ENCODE measurements at places on chromosomes 16 and 17.

- no peak for DNase-seq
Observed at GRCh38 chr17:10052106-10052813, 146.1 kb downstream of the GAS7 start.

GRCh38 chr17:57902117-57902799, 52.4 kb upstream of the MRPS23 start:
- no peak for DNase-seq

GRCh38 chr17:27788919-27789318, 11.4 kb downstream of the NOS2 start:
- DNase-seq, result no peak

DNA sequence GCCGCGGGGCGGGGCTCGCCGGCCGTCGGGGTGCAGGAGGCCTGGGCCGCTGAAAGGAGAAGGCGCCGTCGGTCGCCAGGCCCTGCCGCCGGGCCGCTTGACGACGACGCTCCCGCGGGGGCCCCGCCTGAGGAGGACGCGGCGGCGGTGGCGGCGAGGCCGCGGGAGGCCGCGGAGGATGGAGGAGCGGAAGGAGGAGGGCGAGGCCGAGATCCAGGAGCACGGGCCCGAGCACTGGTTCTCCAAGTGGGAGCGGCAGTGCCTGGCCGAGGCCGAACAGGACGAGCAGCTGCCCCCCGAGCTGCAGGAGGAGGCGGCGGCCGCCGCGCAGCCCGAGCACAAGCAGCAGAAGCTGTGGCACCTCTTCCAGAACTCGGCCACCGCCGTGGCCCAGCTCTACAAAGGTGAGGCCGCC, 430 bp downstream of the HAPSTR1 start:
- no peak for DNase-seq

DNA sequence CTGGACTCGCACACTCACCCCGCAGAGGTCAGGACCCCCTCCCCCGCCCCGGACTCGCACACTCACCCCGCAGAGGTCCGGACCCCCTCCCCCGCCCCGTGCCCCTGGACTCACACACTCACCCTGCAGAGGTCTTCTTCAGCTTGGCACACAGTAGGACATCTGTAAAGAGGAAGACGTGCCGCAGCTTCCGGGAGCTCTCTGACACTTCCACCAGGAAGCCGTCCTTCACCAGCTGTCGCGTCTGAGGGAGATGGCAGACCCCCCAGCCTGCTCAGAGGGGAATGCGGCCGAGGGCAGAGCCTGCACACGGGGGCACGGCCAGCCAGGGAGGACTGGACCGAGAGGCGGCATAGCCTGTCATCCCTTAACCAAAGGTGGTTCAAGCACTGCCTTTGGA, 72.9 kb downstream of the TIMM22 start:
- no peak for DNase-seq

DNA sequence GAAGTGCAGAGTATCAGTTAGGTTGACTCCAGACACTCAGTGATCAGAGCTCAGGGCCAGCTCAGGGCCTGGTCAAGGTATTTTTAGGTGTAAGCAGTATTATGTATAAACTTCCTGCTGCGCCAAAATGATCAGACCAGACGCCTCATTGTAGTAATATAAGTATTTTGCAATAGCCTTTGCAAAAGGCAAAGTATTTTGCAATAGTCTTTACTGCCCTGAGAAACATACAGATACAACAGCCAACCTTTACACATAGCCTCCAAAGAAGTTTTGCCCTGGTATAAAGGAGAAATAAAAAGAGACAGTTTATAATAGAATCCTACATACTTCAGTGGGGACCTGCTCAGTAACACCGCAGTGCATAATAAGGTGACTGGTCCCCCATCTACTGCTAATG, 333.0 kb upstream of the EEF2KMT start:
- DNase-seq, result no peak

DNA sequence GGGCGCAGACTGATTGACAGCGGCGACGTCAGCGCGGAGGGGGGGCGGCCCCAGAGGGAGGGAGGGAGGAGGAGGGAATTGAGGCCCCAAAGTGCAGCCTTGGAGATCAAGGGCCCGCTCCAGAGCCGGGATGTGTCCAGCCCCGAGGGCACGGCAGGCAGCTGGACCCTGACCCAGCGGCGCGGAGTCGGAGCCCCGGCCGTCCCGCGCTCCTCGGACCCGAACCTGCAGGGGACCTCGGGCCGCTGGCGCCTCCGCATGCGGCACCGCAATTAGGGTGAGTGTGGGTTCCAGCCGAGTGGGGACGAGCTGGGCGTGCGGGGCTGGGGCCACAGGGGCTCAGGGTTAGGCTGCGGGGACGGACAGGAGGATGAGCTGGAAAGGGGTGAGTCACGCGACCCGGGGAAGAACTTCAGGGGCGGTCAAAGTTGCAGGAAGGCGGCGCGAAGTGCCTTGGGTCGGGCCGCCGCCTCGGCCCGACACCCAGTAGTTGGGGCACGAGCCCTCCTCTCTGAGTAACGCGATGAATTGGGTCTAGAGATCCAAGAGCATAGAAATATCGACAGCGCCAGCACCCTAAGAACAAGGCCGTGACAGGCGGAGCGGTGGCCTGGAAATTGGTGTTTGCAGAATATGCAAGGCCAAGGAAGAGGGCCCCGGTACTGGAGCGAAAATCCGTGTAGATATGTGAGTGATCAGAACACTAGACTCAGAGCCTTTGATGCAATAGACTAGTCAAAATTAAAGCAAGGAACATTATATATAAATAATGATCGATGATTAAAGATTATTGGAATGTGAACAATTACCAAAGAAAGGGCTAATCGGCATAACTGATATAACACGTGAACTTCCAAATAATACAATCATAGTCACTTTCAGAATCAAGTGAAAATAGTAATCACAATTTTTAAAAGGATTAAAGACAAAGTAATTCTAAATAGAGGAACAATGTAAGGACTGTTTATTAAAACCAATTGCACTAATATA, at the start of gene TBX4:
Gene TBX4 (plus strand): TSS at position 122 of the 990 bp plus-strand sequence. CDS start 4,069 bp downstream, outside the sequence.
- no peak for DNase-seq

GRCh38 chr17:70947636-70948565, 778.6 kb downstream of the KCNJ2 start:
- no peak for DNase-seq

DNA sequence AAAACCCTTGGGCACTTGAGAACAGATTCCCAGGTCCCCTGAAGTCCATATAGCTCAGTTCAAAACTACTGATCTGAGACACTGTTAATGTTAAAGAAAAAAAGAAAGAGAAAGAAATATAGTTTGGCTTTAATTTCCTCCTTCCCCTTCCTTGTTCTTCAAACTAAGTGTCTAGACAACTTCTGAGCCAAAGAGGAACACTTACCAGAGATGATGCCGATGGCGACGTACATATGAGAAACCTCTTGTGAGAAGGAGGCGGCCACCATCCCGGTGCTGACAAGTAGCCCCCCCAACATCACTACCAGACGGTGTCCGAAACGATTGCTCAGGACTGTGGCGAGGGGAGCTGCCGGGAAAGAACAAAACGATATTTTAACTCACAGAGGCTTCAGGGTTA, 17.2 kb downstream of the SLC16A6 start:
- no peak for DNase-seq

DNA sequence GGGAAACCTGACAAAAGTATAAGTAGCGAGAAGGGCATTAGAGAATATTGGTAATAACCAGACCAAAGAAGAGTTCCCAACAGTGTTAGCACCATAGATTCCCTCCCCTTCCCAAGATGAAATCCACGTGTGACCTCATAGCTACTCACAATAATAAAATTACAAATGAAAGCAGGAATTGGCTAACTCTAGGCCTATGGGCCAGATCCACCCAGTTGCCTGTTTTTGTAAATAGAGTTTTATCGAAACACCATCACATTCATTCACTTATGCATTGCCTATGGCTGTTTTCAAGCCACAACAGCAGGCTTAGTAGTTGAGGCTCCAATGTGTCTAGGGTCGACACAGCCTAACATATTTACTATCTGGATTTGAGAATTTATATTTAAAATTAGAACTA, 7.8 kb downstream of the CPHXL start:
- DNase-seq, result no peak

GRCh38 chr17:68446626-68447041, 10.7 kb downstream of the WIPI1 start:
- DNase-seq, result no peak

DNA sequence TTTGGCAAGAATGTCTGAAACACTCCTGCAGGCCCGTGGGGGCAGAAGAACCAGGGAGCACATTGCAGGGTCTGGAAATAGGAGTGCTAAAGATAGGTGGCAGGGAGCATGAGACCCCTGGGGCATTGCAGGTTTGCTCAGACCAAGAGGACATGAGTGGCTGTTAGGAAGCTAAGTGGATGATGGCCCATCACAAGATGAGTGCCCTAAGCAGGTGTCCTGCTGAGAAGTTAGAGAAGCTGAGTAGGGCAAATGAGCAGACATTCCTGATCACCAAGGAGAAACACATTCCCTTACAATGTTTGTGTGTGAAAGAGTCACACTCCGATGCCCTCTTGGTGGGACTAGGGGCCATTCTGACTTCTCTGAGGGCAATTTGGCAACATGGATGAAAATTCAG, 9.9 kb downstream of the MLYCD start:
- no peak for DNase-seq

GRCh38 chr17:50206604-50207293, 5.3 kb upstream of the COL1A1 start:
- no peak for DNase-seq

GRCh38 chr16:84013787-84014569, 28.6 kb downstream of the SLC38A8 start:
- DNase-seq, result peak; percentile 1
